ENCODE measurements at places on chromosomes 16 and 17. TPM values are rescaled to one million over a fixed set of nuclear protein-coding genes. Genes with fewer than 3 reads are reported as not detected.

Gene DHRS7C
- not detected for total RNA-seq

Gene CD300LB
- total RNA-seq, result not detected

Gene EME1
- total RNA-seq, result 34.0 TPM

Gene GPR139
- total RNA-seq, result not detected

Gene RBL2
- 49.2 TPM for total RNA-seq

Gene CTRB1
- total RNA-seq, result not detected

Gene CSH2
- not detected for total RNA-seq

Gene SLC43A2
- total RNA-seq, result 4.6 TPM

Gene TPSG1
- total RNA-seq, result not detected

Gene TNP2
- not detected for total RNA-seq

Gene PRCD
- 0.66 TPM for total RNA-seq

Gene IGSF6
- total RNA-seq, result 0.14 TPM

Gene MYH1
- not detected for total RNA-seq

Gene MT1G
- 35.8 TPM for total RNA-seq

Gene ATAD5
- total RNA-seq, result 33.4 TPM

Gene MYH3
- 3.2 TPM for total RNA-seq

Gene NECAB2
- total RNA-seq, result not detected

Gene GDPD1
- total RNA-seq, result 1.9 TPM

Gene EFTUD2
- 258 TPM for total RNA-seq

Gene RGS11
- not detected for total RNA-seq

All from activated naive CD8-positive, alpha-beta T cell treated with anti-CD3 and anti-CD28 coated beads for 36 hours (primary cell).